Prostate gland (tissue), 2 donors: ENCODE measurements at places on chromosomes 7 and 10. TPM values are rescaled to one million over a fixed set of nuclear protein-coding genes. Genes with fewer than 3 reads are reported as not detected.

CLDN3 gene
- total RNA-seq = 176 TPM

KCNMA1 gene
- total RNA-seq = 37.9 TPM

LLCFC1 gene
- total RNA-seq = not detected

DNA sequence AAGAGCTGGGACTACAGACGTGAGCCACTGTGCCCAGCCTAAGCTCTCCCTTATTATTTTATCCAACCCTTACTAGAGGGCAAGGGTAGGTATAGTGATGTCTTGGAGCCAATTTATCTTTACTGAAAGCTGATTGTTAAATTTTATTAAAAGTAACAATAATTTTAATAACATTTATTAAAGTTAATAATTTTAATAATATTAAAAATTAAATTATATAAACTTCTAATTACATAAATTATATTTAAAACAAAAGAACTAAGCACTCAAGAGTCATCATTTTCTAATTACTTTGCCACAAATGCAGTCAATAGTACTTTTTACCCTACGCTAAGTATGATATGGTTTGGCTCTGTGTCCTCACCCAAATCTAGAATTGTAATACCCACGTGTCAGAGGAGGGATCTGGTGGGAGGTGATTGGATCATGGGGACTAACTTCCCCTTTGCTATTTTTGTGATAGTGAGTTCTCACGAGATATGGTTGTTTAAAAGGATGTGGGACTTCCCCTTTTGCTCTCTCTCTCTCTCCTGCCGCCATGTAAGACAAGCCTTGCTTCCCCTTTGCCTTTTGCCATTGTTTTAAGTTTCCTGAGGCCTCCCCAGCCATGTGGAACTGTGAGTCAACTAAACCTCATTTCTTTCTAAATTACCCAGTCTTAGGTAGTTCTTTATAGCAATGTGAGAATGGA lies 58.4 kb upstream of the ETV1 start:
- DNase-seq = no peak

DNA sequence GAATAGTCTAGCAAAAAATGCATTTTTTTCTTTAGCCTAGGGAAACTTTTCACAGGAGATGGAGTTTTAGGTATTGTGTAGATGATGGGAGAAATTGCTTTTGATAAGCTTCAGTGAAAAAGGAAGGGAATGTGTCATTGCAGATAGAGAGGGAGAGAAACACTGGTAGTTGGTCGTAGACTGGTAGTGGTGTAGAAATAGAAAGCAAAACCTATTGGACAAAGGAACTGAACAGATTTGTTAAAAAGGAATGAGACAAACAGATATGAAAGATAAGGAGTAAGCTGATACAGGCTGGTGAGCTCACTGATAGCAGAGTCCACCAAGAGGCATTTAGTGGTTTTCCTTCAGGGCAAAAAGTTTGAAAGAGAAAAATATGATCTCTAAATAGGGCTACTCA lies 94.3 kb downstream of the ZEB1 start:
- no peak for DNase-seq

DNA sequence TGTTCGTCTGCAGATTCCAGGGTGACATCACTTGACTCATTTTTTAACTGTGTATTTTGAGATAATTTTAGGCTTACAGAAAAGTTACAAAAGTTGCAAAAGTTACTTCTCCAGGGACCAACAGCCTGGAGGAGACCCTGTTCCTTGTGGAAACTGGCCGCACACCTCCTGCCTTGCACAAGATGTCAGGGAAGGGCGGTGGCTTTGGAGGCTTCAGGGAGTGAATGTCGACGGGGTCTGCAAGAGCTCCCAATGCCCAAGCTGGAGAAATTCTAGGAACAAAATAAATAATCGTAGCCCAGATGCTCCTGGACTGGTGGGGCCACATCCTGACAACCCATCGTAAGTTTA lies 62.2 kb upstream of the FAM20C start:
- no peak for DNase-seq

GRCh38 chr10:72020914-72021809 lies 57.0 kb downstream of the CHST3 start:
- no peak for DNase-seq
